ENCODE measurements at places on chromosomes 4 and X. TPM values are rescaled to one million over a fixed set of nuclear protein-coding genes. Genes with fewer than 3 reads are reported as not detected.

The BMX gene
- total RNA-seq, result 4.5 TPM

The TCEAL5 gene
- not detected for total RNA-seq

The HSPA4L gene
- 3.9 TPM for total RNA-seq

GRCh38 chr4:80788798-80789197 is 241.7 kb upstream of the BMP3 start:
- no peaks in the 10 kb centered on the region for H3K4me1 ChIP-seq
- no peaks in the 10 kb centered on the region for H3K27me3 ChIP-seq
- H3K4me3 ChIP-seq, result no peak overlapping the region
- no peak overlapping the region for H3K27ac ChIP-seq
- no peaks in the 10 kb centered on the region for H3K36me3 ChIP-seq

- no peaks in the 10 kb centered on the region for H3K36me3 ChIP-seq
- no peaks in the 10 kb centered on the region for H3K4me1 ChIP-seq
- no peak for DNase-seq
- H3K27me3 ChIP-seq, result no peaks in the 10 kb centered on the region
- no peak overlapping the region for H3K27ac ChIP-seq
These were observed 28.1 kb downstream of the ADAM29 start for GRCh38 chr4:174946246-174946645.

DNA sequence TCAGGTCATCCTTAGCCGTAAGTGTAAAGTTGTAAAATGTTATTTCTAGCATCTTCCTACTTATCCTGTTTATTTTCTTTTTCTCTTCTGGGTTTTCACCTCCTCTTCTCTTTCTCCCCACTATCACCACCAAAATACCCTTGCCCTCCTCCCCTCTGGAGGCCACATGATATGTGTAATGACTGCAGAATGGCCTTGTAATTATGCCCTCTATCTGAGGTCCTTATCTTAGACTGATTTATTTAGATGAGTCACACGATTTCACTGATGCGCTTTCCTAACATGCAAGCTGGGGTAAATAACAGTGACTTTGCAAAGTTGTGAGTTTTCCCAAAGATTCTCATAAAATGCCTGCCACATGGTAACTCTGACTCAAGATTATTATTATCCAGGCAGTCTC is 231.8 kb upstream of the GPRIN3 start:
- no peak for DNase-seq
- no peak overlapping the region for H3K4me3 ChIP-seq
- H3K36me3 ChIP-seq, result no peaks in the 10 kb centered on the region
- H3K4me1 ChIP-seq, result no peaks in the 10 kb centered on the region

DNA sequence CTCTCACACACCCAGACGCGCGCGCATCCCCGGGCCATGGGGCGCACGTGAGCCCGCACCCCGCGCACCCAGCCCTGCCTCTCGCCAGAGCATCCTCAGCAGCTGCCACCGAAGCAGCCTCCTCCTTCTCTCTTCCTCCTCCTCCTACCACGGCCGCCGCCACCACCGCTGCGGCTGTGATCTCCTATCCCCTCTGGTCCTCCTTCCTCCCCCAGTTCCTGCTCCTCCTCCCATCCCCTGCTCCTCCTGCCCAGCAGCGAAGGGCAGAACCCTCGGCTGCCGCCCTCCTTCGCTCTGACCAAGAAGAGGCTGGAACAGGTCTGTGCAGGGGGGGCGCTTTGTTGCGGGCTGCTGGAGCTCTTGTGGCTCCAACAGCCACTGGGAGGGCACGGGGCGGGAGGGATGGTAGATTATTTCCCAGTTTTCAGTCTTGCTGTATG is 148.7 kb upstream of the CHRDL1 start:
- no peak for DNase-seq
- peak overlapping the region; percentile 23 for H3K4me3 ChIP-seq
- H3K36me3 ChIP-seq, result no peaks in the 10 kb centered on the region
- H3K27me3 ChIP-seq, result no peaks in the 10 kb centered on the region
- H3K27ac ChIP-seq, result peak overlapping the region; percentile 47

DNA sequence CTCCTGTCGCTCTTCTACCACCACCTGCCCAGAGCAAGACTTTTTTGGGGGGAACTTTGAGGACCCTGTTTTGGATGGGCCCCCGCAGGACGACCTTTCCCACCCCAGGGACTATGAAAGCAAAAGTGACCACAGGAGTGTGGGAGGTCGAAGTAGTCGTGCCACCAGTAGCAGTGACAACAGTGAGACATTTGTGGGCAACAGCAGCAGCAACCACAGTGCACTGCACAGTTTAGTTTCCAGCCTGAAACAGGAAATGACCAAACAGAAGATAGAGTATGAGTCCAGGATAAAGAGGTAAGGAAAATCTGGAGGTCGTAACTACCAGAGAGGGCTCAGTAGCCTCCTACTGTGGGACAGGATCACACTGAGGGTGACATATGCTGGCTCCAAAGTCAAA is 364.5 kb downstream of the MAPK10 start:
- H3K4me3 ChIP-seq, result no peak overlapping the region
- H3K4me1 ChIP-seq, result no peaks in the 10 kb centered on the region
- peaks cover 27% of the 10 kb centered on the region for H3K36me3 ChIP-seq
- H3K27ac ChIP-seq, result no peak overlapping the region
- no peak for DNase-seq
- no peaks in the 10 kb centered on the region for H3K27me3 ChIP-seq

- no peak for DNase-seq
- no peaks in the 10 kb centered on the region for H3K4me1 ChIP-seq
- no peaks in the 10 kb centered on the region for H3K36me3 ChIP-seq
- H3K4me3 ChIP-seq, result no peak overlapping the region
- H3K27me3 ChIP-seq, result no peaks in the 10 kb centered on the region
These were observed 616.7 kb downstream of the RAPGEF2 start for GRCh38 chr4:159719531-159719930.

DNA sequence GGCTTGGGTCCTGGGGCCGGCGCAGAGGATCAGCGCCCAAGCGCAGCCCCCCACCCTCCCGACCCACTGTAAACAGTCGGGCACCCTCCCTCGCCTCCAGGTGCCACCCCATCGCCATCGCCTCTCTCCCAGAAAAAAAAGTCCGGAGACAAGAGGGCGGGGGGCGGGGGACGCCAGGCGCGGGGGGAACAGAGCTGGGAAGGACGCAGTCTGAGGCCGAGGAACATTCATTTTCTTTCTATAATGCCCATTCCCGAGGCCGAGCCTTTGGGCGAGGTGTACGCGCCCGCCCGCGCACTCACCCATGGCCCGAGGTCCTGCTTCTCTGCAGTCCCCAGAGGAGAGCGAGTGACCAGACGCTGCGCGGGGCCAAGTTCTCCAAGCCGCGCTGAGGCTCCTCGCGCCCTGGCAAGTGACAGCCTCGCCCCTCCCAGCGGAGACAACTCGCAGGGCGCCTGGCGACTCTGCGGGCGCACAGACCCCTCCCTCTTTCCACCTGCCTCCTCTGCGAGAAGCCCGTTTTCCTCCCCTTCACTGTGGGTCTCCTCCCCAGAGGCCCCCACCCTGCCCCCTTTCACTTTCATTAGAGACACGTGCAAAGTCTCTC is 63.5 kb upstream of the WDR17 start:
- H3K4me1 ChIP-seq, result no peaks in the 10 kb centered on the region
- peak overlapping the region; percentile 60 for H3K4me3 ChIP-seq
- no peak for DNase-seq
- H3K36me3 ChIP-seq, result no peaks in the 10 kb centered on the region
- no peaks in the 10 kb centered on the region for H3K27me3 ChIP-seq
